Activated CD8-positive, alpha-beta memory T cell treated with anti-CD3 and anti-CD28 coated beads for 48 hours (primary cell): ENCODE measurements at places on chromosomes 5 and 9.

GRCh38 chr5:134088291-134088690 is 26.2 kb upstream of the TCF7 start:
- no peak for DNase-seq

- DNase-seq = no peak
These were observed 17.4 kb downstream of the MGAT1 start for GRCh38 chr5:180785121-180785781.

GRCh38 chr9:33164138-33164809 is 2.9 kb downstream of the B4GALT1 start:
- no peak for DNase-seq

DNA sequence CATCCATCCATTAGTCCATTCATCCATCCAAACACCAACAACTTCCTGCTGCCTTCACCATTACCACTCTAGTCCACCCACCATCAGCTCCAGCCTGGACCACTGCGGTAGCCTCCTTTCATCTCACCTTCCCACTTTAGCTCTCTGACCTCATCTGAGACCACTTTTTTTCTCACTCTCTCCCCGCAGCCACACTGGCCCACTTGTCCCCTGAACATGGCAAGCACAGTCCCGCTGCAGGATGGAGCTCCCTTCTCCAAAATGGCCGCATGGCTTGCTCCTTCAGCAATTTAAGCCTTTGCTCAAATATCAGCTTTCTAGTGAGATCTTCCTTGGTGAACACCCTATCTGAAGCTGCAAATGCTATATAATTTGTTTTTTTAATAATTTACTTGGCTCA is 11.1 kb downstream of the CSF1R start:
- DNase-seq = no peak

GRCh38 chr9:129740174-129740573 is 12.7 kb downstream of the PTGES start:
- no peak for DNase-seq

DNA sequence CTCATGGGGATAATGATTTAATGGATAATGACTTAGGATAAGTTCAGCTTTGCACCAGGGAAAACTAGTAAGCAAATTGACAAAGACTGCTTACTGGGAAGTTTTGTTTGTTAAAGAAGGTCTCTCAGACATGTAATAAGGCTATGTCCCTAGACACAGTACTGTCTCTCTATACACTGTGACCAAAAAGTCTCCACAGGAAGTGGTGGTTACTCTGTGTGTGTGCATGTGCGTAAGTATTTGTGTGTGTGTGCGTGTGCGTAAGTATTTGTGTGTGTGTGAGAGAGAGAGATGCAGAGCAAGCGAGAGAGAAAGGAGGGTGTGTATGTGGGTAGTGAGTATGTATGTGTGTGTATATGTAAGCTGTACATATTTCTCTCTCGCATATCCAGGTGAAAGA is 229.6 kb downstream of the GLIS3 start:
- DNase-seq = no peak

DNA sequence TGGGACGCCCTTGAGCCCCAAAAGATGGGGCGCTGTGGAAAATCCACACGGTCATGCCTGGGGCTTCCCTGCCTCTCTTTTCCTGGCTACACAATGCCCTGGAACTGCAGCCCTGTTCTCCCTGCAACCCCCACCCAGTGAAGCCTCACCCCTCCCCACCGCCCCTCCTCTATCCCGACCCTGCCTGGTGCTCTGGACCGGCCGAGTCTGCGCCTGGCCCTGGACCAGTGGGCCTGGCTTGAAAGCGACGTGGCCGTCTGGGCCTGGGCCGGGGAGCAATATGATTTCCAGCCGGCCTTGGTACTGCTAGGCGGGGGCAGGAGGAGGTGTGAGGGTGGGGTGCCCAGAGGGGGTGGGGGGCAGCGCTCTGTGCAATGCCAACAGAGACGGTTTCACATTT is 71.0 kb upstream of the RNU6ATAC start:
- DNase-seq = no peak
